H1 (cell line): ENCODE measurements at places on chromosomes 2 and 18. TPM values are rescaled to one million over a fixed set of nuclear protein-coding genes. Genes with fewer than 3 reads are reported as not detected.

- no peak overlapping the region for H3K27ac ChIP-seq
- H3K27me3 ChIP-seq: no peaks in the 10 kb centered on the region
- H3K4me3 ChIP-seq: no peak overlapping the region
These were observed 45.4 kb upstream of the EHBP1 start for GRCh38 chr2:62660087-62660486.

DNA sequence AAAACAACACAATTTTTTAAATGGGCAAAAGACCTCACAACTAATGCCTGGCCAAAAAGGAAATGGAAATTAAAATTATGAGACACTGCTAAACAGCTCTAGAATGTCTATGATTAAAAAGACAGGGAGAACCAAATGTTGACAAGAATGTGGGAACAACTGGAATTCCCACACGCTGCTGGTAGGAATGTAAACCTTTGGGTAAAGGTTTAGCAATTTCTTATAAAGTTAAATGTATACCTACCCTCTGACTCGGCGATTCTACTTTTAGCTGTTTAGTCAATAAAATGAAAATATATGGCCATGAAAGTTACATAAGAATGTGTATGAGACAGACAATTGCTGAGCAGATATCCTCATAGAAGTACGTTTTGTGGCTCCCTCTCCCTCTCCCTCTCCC lies 60.9 kb downstream of the ATF2 start:
- H3K36me3 ChIP-seq: peaks cover 41% of the 10 kb centered on the region; the same call in 1 of the 2 replicates
- H3K4me1 ChIP-seq: no peaks in the 10 kb centered on the region

DNA sequence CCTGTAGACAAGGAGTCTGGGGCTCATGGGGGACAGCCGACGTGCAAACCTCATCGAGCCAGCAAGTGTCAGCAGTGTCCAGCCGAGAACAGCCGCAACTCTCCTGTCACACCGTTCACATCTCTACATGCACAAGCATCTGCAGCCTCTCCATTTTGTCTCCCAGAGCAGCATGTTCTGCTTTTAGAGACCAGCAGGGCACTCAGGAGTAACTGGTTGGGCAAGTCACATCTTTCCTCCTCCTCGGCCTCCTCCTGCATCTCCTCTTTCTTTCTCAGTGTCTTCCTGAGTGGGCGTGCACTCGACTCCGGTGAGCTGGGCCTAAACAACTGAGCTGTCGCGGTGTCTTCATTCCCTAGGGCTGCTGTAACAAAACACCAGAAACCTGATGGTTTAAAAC lies 249.9 kb downstream of the SH3BP4 start:
- no peaks in the 10 kb centered on the region for H3K27me3 ChIP-seq
- DNase-seq: no peak
- H3K4me3 ChIP-seq: no peak overlapping the region
- H3K36me3 ChIP-seq: no peaks in the 10 kb centered on the region

- no peak overlapping the region for H3K27ac ChIP-seq
- H3K36me3 ChIP-seq: no peaks in the 10 kb centered on the region
- DNase-seq: no peak
- no peak overlapping the region for H3K4me3 ChIP-seq
These were observed 330.4 kb downstream of the SLC4A3 start for GRCh38 chr2:219957820-219958219.

DNA sequence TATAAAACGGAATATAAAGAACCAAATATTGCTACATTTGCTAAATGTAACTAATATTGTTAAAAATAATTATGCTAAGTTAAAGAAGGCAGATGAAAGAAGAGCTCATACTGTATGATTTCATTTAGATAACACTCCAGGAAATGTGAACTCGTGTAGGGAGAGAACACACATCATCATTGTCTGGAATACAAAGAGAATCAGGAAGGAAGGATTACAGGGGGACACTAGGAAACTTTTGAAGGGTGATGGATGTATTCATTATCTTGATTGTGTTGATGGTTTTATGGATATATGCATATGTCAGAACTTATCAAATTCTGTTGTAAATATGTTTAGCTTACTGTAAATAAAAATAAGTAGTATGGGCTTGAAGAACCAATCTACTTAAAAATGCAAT lies 104.1 kb upstream of the TRIB2 start:
- H3K4me1 ChIP-seq: no peaks in the 10 kb centered on the region
- no peak for DNase-seq
- no peak overlapping the region for H3K4me3 ChIP-seq
- no peak overlapping the region for H3K27ac ChIP-seq
- no peaks in the 10 kb centered on the region for H3K36me3 ChIP-seq

DNA sequence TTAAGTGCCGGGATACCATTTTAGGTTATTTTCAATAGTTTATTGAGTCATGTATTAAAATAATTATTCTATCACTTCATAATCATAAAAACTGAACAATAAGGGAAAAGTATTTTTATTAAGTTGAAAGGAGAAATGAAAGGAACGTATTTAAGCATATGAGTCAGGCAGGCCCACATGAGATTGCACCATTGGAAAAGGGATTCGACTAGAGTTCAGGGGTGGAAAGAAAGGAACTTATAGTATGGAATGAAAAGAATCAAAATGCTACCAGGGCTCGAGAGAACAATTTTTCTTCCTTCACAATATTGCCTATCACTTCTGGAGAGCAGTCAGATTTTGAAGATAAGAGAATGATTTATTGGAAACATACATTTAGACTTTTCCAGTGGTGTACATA lies 516.5 kb upstream of the NETO1 start:
- no peak for DNase-seq
- H3K27me3 ChIP-seq: no peaks in the 10 kb centered on the region
- no peaks in the 10 kb centered on the region for H3K4me1 ChIP-seq
- no peak overlapping the region for H3K27ac ChIP-seq

DNA sequence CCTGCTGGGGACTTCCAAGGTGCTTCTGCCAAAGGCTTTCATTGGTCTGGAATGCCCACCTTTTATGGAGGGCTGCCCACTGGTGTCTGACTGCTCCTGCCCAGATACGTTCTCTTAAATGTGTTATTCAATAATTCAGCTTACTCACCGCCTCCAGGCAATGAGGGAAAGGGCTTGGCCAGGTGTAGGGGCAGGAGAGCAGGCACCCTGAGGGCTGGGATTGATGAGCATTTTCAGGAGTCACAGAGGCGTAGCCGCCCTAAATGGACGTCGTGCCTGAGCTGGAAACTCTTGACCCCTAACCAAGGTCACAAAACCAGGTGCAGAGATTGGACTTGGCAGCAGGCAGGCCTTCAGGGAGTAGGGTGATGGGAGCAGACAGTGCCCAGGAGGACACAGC lies 26.8 kb downstream of the MAL start:
- H3K4me1 ChIP-seq: no peaks in the 10 kb centered on the region; the same call in 1 of the 2 replicates
- no peaks in the 10 kb centered on the region for H3K36me3 ChIP-seq
- no peak overlapping the region for H3K4me3 ChIP-seq
- H3K27me3 ChIP-seq: no peaks in the 10 kb centered on the region
- no peak overlapping the region for H3K27ac ChIP-seq
- DNase-seq: no peak

DNA sequence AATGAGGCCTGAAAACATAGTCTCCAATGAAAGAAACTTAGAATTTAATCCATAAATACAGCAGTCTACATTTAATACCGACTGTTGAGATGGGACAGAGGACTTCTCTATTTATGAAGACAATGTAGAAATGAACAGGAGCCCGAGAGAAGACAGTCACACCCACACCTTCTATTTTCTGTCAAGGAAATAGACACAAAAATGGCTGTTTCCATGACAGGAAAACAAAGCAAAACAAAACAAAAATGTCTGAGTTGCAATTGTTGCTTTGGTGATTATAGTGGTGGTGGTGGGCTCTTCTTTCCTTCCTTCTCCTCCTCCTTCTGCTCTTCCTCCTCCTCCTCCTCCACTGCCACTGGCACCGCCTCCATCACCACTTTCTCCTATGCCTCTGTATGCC lies 72.3 kb upstream of the CCDC68 start:
- no peaks in the 10 kb centered on the region for H3K27me3 ChIP-seq
- H3K4me1 ChIP-seq: no peaks in the 10 kb centered on the region
- H3K36me3 ChIP-seq: no peaks in the 10 kb centered on the region
- H3K4me3 ChIP-seq: no peak overlapping the region
- no peak overlapping the region for H3K27ac ChIP-seq
- no peak for DNase-seq

GRCh38 chr2:216619411-216620393 lies 13.5 kb upstream of the IGFBP2 start:
- H3K36me3 ChIP-seq: no peaks in the 10 kb centered on the region
- peaks cover 17% of the 10 kb centered on the region for H3K4me1 ChIP-seq
- no peak for DNase-seq
- no peak overlapping the region; the same call in 1 of the 2 replicates for H3K27ac ChIP-seq
- H3K27me3 ChIP-seq: no peaks in the 10 kb centered on the region

- peaks cover under 1% of the 10 kb centered on the region; the same call in 1 of the 2 replicates for H3K4me1 ChIP-seq
- no peak overlapping the region for H3K4me3 ChIP-seq
- no peak for DNase-seq
- H3K27ac ChIP-seq: no peak overlapping the region
- H3K36me3 ChIP-seq: no peaks in the 10 kb centered on the region
- no peaks in the 10 kb centered on the region for H3K27me3 ChIP-seq
These were observed 74.7 kb downstream of the NEURL3 start for GRCh38 chr2:96430394-96430988.

GRCh38 chr2:148824190-148824589 lies 50.8 kb upstream of the KIF5C start:
- no peak overlapping the region for H3K27ac ChIP-seq
- no peaks in the 10 kb centered on the region for H3K4me1 ChIP-seq
- H3K27me3 ChIP-seq: no peaks in the 10 kb centered on the region
- no peak for DNase-seq

DNA sequence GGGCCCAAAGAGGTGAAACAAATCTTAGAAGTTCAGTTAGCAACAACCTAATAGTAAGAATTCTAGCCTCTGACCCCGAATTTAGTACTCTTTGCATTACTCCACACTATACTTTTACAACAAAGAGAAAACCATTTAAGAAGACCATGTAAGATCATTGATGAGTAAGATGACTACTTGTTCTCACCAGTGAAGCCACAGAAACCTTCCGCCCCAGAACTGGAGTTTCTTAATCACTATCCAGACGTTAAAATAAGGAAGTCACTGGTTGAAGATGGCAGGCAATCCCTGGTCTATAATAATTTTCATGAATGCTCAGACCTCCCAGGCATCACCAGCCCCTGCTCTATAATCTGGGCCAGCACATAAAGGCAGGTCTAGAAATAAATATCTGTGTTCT lies 95.0 kb downstream of the TMEM163 start:
- H3K4me3 ChIP-seq: no peak overlapping the region
- no peaks in the 10 kb centered on the region for H3K4me1 ChIP-seq
- no peaks in the 10 kb centered on the region for H3K36me3 ChIP-seq
- H3K27me3 ChIP-seq: no peaks in the 10 kb centered on the region
- no peak overlapping the region for H3K27ac ChIP-seq

- no peak overlapping the region for H3K27ac ChIP-seq
- DNase-seq: no peak
- no peaks in the 10 kb centered on the region for H3K36me3 ChIP-seq
These were observed 166.7 kb upstream of the ZEB2 start for GRCh38 chr2:144686518-144687215.

DNA sequence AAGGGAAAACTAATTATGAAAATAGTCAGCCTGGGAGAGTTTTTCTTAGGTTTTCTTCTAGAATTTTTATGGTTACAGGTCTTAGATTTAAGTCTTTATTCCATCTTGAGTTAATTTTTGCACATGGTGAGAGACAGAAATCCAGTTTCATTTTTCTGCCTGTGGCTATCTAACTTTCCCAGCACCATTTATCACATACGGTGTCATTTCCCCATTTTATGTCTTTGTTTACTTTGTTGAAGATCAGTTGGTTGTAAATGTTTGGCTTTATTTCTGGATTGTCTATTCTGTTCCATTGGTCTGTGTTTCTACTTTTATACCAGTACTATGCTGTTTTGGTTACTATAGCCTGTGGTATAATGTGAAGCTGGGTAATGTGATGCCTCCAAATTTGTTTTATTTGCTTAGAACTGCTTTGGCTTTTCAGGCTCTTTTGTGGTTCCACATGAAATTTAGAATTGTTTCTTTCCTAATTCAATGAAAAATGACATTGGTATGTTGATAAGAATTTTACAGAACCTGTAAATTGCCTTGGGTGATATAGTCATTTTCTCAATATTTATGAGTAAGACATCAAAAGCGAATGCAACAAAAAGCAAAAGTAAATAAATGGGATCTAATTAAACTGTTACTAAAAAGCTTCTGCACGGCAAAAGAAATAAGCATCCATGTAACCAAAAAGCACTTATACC lies 146.1 kb upstream of the NOL4 start:
- DNase-seq: no peak
- no peaks in the 10 kb centered on the region for H3K27me3 ChIP-seq
- H3K36me3 ChIP-seq: no peaks in the 10 kb centered on the region

DNA sequence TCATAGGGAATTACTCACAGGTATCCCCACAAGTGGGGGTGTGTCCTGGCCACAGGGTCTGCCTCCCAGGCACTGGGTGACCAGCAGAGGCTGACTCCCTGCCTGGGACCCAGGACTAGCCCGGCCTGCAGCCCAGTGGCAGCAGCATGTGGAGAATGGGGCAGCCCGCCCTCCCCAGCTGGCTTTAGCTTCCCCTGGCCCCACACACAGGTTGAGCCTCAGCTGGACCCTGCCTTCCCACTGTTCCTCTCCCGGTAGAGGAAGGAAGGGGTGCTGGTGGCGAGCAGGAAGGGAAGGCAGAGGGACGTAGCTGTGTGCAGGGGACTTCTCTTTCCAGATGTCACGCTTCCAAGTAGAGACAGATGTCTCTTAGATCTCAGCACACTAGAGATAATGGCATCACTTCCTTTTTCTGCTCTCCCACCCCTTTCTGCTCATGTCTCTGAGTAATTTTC lies 51.4 kb downstream of the EMILIN2 start:
- H3K36me3 ChIP-seq: no peaks in the 10 kb centered on the region
- no peaks in the 10 kb centered on the region for H3K27me3 ChIP-seq
- no peak overlapping the region for H3K27ac ChIP-seq
- no peak overlapping the region for H3K4me3 ChIP-seq
- no peak for DNase-seq

GRCh38 chr2:239648607-239649006 lies 247.8 kb upstream of the HDAC4 start:
- no peak overlapping the region for H3K4me3 ChIP-seq
- H3K4me1 ChIP-seq: no peaks in the 10 kb centered on the region
- H3K27ac ChIP-seq: no peak overlapping the region
- DNase-seq: no peak
- no peaks in the 10 kb centered on the region for H3K36me3 ChIP-seq

- no peak for DNase-seq
- H3K4me1 ChIP-seq: no peaks in the 10 kb centered on the region
- H3K4me3 ChIP-seq: no peak overlapping the region
- no peaks in the 10 kb centered on the region for H3K27me3 ChIP-seq
- H3K36me3 ChIP-seq: no peaks in the 10 kb centered on the region
- no peak overlapping the region for H3K27ac ChIP-seq
These were observed 186.5 kb upstream of the HS6ST1 start for GRCh38 chr2:128505150-128505490.

The FSIP2 gene
- total RNA-seq: 1.4 and 1.7 TPM in 2 replicates

The NEUROD1 gene
- not detected in 2 replicates for total RNA-seq

The ALPI gene
- not detected in 2 replicates for total RNA-seq

The UGT1A8 gene
- total RNA-seq: not detected in 2 replicates

The NDC80 gene
- total RNA-seq: 40.3 and 45.0 TPM in 2 replicates

The TMX3 gene
- total RNA-seq: 29.0 and 30.0 TPM in 2 replicates

The ACMSD gene
- total RNA-seq: not detected in 2 replicates

The SPP2 gene
- total RNA-seq: not detected in 2 replicates

The IL18R1 gene
- 0.54 TPM in 1 of 2 replicates, not detected in the other for total RNA-seq

The KLF11 gene
- total RNA-seq: 4.6 and 6.4 TPM in 2 replicates

The INHBB gene
- total RNA-seq: 0.23 and 0.30 TPM in 2 replicates

The SNRNP27 gene
- 40.5 and 40.9 TPM in 2 replicates for total RNA-seq

The PECR gene
- total RNA-seq: 17.5 and 19.2 TPM in 2 replicates

The POTEC gene
- total RNA-seq: 0.07 and 0.19 TPM in 2 replicates

The SDC1 gene
- total RNA-seq: 45.3 and 46.3 TPM in 2 replicates

The TRIM54 gene
- 3.9 and 4.2 TPM in 2 replicates for total RNA-seq

The HES6 gene
- 35.2 and 36.3 TPM in 2 replicates for total RNA-seq

The KCNG2 gene
- total RNA-seq: 0.19 TPM in 1 of 2 replicates, not detected in the other

The BOLL gene
- total RNA-seq: not detected in 2 replicates

The KCNK3 gene
- total RNA-seq: 0.11 and 0.30 TPM in 2 replicates

The UGT1A1 gene
- not detected in 2 replicates for total RNA-seq

The AQP4 gene
- total RNA-seq: 2.1 and 2.2 TPM in 2 replicates
